ENCODE measurements at places on chromosomes 7 and 10.

GRCh38 chr10:93873420-93874115 lies 20.2 kb upstream of the SLC35G1 start:
- no peak for DNase-seq

DNA sequence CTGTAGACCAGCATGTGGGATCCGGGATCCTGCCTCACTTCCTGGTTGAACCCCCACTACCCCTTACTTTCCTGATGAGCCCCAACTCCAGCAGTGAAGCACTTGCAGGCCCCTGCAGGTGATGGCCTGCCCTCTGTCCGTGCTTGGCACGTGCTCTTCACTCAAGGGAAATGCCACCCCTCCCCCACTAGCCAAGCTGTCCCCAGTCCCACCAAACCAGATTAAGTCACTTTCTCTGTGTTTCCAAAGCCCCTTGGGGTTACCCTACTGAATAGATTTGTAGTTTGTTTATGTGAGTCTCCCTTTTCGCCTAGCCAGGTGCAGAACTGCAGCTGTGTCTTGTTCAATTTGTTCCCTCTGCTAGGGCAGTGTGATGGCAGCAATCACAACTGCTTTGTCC lies 121.7 kb downstream of the WDFY4 start:
- no peak for DNase-seq

- DNase-seq = no peak
These were observed 20.4 kb downstream of the SH2B2 start for GRCh38 chr7:102306916-102307677.

DNA sequence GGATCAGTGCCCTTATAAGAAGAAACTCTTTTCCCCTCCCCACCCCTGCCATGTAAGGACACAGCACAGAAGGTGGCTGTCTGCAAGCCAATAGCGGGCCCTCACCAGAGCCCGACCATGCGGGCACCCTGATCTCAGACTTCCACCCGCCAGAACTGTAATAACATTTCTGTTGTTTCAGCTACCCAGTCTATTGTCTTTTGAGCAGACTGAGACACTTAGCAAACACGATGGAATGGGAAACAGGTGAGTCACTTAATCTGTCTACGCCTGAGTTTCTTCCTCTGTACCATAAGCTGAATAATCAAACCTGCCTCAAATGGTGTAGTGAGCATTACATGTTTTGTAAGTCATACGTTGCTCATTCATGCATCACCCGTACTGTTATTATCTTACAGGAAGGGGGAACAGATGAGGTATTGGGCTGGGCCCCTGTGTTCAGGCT lies 58.2 kb downstream of the STRA8 start:
- DNase-seq = no peak

GRCh38 chr7:151017953-151018420 lies 6.3 kb downstream of the ATG9B start:
- DNase-seq = peak; percentile 62

DNA sequence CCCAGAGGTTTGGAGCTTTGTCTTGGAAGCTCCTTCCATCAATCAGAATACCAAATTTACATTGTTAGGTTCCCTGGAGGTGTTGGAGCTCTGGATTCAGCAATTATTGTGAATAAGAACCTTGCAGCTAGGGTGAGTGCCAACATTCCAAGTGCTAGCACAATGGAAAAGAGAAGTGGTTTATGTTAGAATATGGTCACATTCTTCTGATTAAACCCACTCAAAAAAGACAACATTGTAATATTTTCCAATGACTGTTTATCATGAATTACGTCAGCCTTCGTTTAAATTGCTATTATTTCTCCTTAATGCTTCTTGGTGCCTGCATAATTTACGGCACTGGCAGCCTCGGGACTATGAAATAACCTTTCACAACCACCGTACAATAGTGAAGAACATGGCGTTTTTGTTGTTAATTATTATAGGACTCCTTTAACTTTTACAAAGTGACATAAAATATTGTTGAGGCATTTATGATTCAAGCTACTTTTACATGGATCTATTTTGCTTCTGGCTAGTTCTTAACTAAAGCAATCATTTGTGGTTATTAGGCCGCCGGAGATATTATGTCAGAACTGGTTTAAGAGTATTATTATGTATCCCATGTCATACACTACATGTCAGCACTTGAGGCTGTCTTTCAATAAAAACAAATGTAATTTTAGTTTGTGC lies 117.7 kb downstream of the ARID5B start:
- DNase-seq = no peak

DNA sequence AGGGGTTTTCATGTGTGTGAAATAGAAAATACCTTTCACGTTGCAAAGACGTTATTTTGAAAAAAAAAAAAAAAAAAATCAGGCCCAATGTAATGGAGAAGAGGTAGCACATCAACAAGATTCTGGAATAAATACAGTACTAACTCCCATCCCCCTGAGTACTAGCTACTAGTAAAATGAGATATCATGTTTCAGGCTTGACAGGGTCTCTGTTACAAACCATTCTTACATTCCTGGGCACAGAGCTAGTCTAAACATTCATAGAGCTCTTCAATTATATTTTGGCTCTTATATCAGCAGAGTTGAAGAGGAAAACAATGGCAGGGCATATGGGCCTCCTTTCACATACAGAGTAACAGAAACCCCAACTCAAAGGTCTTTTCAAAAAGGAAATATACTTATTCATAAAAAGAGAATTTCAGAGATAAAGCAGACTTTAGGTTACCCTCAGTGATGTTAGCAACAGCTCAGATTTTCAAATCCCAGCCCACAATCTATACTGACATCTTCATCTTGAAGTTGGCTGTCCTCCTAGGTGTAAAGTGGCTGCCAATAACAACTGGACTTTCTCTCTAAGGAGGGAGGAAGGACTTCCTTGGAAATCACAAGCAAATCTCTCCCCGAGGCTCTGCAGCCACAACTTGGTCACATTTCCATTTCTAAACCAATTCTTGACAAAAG lies 18.6 kb downstream of the C7orf33 start:
- DNase-seq = no peak

DNA sequence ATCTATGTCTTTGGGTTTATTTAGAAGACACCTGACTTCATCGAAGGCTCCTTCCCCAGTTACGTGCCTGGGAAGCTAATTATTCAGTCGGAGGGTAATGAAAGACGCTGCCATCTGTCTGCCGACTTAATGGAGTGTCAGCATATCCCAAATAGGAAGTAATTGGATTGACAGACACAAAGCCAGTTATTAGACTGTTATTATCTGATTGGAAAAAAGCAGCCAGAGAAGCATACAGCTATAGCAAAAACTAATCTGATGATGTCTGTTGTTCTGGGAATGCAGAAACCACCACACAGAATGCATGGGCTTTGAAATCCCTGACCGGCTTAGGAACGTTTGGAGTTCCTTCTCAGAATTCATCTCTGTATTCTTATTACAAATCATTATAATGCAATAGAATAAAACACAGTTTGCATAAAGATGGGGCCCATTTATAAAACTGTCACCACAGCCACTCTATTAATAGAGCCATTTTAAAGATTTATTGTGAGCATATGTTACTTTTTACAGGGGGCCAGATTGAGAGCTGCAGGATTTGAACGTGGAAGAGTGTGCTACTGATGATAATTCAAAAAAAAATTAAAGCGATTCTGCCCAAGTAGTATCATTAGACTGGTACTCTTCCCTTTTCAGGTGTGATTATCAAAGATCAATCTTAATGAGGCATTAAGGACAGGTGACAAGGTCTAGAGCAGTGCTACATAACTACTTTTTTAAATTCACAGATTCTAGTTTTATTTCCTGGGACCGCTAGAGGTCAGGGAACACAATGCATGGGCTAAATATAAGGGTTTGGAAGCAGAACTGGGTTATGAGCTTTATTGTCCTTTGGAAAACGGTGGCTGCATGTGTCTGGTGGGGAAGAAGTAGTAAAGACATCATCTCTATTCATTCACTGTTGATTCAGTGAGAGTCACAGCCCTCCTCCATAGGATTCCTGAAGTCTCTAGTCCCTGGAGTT lies 330.1 kb upstream of the LRGUK start:
- DNase-seq = no peak

DNA sequence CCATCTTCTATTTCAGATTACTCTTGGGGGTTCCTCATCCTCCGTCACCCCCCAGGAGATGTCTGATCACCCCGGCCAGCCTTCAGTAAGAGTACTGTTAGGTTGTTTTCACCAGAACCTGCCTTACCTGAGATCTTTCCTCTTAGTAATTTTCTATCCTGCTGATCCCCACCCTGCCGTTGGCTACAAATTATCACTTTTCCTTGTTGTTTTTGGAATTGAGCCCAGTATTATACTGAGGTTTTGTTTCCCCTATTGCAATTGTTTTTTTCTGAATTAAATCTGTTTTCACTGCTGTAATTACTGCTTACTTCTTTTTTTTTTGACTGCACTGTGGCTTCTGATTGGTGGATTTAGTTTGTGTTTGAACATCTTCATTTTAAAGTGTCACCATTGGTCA lies 14.7 kb downstream of the SPAM1 start:
- no peak for DNase-seq

GRCh38 chr7:126702242-126703016 lies 550.3 kb downstream of the GRM8 start:
- DNase-seq = no peak

GRCh38 chr10:87092861-87093631 lies 1.6 kb downstream of the GLUD1 start:
- DNase-seq = no peak

- no peak for DNase-seq
These were observed 57.9 kb downstream of the ELFN1 start for GRCh38 chr7:1727812-1728570.

DNA sequence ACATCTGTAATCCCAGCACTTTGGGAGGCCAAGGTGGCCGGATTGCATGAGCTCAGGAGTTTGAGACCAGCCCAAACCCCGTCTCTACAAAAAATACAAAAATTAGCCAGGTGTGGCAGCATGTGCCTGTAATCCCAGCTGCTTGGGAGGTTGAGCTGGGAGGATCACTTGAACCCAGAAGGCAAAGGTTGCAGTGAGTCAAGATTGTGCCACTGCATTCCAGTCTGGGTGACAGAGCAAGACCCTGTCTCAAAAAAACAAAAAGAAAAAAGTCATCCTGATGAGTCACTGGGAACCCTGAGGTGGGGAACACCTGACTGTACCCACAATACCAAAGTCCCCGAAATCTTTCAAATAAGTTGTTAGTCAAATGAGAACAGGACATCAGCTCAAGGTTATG lies 80.0 kb downstream of the NEBL start:
- no peak for DNase-seq

GRCh38 chr10:22816298-22816653 lies 101.9 kb upstream of the PIP4K2A start:
- DNase-seq = no peak

Measured in stimulated activated CD8-positive, alpha-beta memory T cell treated with anti-CD3 and anti-CD28 coated beads, Interleukin-4, amount 100 ng/mL, for 1 hour (primary cell).